T-helper 2 cell treated with Interferon-gamma antibody and Interleukin-4, amounts not matched to agents 5 μg/mL and 100 μg/mL, for 36 hours (primary cell): ENCODE measurements at places on chromosomes 16 and 17.

DNA sequence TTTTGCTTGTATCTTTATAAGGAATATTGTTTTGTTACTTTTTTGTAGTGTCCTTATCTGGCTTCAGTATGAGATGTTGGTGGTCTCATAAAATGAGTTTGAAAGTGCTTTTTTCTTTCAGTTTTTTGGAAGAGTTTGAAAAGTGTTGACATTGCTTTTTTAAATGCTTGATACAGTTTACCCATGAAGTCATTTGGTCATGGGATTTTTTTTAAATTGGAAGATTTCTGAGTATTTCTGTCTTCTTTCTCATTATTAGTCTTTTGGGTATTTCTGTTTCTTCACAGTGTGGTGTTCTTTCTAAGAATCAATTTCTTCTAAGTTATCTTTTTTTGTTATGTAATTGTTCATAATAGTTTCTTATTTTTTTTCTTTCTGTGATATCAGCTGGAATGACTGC lies 15.1 kb downstream of the ZNF267 start:
- H3K27ac ChIP-seq = peak overlapping the region; percentile 62
- DNase-seq = no peak
- H3K27me3 ChIP-seq = no peaks in the 10 kb centered on the region

- H3K27me3 ChIP-seq = no peaks in the 10 kb centered on the region
- DNase-seq = no peak
- no peak overlapping the region for H3K4me3 ChIP-seq
- H3K36me3 ChIP-seq = peaks cover 45% of the 10 kb centered on the region
Measured at GRCh38 chr16:31079342-31079944, 5.2 kb downstream of the ZNF646 start.

DNA sequence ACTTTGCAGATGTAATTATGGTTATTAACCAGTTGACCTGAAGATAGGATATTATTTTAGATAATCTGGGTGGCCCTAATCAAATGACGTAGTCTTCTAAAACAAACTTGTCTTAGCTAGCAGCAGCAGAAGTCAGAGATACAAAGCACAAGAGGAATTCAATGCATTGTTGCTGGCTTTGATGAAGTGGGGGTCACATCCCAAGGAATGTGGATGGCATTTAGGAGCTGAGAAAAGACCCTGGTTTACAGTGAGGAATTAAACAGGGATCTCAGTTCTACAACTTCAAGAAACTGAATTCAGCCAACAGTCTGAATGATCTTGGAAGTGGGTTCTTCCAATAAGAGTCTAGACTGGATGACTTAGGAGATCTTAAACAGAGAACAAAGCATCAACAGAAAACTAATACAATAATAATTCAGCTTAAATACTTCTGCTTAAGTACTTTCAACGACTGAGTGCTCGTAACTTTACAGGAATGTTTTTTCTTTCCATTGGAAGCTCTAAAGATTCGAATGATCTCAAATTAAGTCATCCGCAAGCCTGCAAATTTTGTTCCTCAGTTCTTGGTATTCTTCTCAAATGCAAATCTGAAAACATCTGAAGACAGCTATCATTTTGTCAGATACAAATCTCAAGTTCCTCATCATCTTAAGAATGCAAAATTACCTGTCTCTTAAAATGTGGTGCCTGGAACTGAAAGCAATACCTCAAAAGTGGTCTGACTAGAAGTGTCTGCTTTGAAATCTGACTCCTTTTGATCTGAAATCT lies 3.3 kb downstream of the C16orf46 start:
- H3K4me1 ChIP-seq = peaks cover 5% of the 10 kb centered on the region
- no peak overlapping the region for H3K4me3 ChIP-seq
- DNase-seq = no peak

GRCh38 chr16:9027070-9027799 lies 63.5 kb upstream of the USP7 start:
- no peaks in the 10 kb centered on the region for H3K27me3 ChIP-seq
- H3K36me3 ChIP-seq = no peaks in the 10 kb centered on the region
- no peak for DNase-seq
- no peak overlapping the region for H3K27ac ChIP-seq

- no peak for DNase-seq
- H3K4me3 ChIP-seq = no peak overlapping the region
- H3K36me3 ChIP-seq = peaks cover 45% of the 10 kb centered on the region
Measured at GRCh38 chr17:60468371-60468770, 46.1 kb downstream of the CHCT1 start.

DNA sequence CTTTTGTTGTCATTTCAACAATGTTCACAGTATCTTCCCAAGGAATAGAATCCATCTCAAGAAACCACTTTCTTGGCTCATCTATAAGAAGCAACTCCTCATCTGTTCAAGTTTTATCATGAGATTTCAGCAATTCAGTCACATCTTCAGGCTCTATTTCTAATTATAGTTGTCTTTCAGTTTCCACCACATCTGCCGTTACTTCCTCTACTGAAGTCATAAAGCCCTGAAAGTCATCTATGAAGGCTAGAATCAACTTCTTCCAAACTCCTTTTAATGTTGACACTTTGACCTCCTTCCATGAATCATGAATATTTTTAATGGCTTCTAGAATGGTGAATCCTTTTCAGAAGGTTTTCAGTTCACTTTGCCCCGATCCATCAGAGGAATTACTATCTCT lies 102.1 kb downstream of the CDH13 start:
- H3K27me3 ChIP-seq = peaks cover 10% of the 10 kb centered on the region
- H3K36me3 ChIP-seq = no peaks in the 10 kb centered on the region
- DNase-seq = no peak
- peak overlapping the region; percentile 38 for H3K27ac ChIP-seq
- H3K4me1 ChIP-seq = peaks cover 5% of the 10 kb centered on the region

GRCh38 chr16:81863630-81864352 lies 84.7 kb downstream of the PLCG2 start:
- no peaks in the 10 kb centered on the region for H3K36me3 ChIP-seq
- no peak overlapping the region for H3K4me3 ChIP-seq
- DNase-seq = no peak
- H3K4me1 ChIP-seq = no peaks in the 10 kb centered on the region
- H3K27ac ChIP-seq = no peak overlapping the region

DNA sequence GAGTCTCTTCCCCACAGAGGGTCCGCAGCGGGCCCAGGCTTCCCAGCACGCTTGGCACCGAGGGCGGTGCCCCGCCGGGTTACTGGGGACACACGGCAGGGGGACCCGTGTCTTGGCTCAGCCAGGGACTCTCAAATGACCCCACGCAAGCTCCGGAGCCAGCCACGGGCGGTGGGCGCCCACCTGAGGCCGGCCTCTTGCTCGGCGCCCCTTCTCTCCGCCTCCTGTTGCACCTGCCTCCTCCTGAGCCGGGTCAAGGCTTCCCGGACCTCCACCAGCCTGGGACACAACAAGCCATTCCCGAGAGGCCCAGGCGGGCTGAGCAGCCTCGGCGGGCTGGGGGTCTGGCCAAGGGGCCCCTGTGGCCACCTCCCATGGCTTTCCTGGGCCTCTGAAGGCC lies 1.7 kb downstream of the CCDC154 start:
- H3K4me1 ChIP-seq = no peaks in the 10 kb centered on the region
- no peak overlapping the region for H3K4me3 ChIP-seq
- no peak overlapping the region for H3K27ac ChIP-seq
- H3K27me3 ChIP-seq = no peaks in the 10 kb centered on the region
- no peaks in the 10 kb centered on the region for H3K36me3 ChIP-seq

DNA sequence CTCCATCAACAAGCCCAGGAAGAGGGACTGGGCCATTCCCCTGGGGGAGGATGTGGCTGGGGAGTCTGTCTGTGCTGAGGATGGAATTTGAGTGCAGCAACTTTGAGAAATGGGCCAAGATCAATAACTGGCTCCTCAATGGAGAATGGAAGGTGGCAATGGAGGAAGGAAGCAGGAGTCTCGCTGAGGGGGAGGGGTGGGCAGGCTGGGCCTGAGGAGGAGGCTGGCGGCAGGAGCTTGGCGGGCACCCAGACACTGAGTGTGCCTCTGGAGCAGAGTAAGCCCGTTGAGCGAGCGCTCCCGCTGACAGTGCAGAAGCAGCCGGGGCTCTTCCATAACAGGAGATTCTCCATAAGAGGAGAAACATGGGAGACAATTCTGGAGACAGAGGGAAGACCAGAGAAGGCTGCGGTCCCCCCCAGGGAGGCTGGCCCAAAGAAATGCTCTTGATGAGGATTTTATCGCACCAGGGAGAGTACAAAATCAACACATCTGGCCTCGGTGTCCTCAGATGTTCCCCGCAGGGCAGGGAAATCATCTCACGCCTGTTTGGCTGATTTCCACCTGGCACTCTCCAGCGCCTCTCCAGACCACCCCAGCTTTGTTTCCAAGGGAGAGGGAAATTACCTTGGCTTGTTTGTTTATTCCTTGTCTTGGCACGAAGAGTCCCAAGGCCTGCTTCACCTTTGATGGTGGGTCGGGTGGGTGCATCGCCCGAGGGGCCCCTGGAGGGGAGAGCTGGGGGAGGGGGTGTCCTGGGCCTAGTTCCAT lies 2.8 kb upstream of the MMP15 start:
- H3K4me3 ChIP-seq = no peak overlapping the region
- peaks cover 14% of the 10 kb centered on the region for H3K27me3 ChIP-seq
- peak overlapping the region; percentile 62 for H3K27ac ChIP-seq
- no peak for DNase-seq
- peaks cover 2% of the 10 kb centered on the region for H3K36me3 ChIP-seq

GRCh38 chr17:9833922-9834321 lies 8.2 kb downstream of the GLP2R start:
- H3K27ac ChIP-seq = no peak overlapping the region
- H3K4me1 ChIP-seq = no peaks in the 10 kb centered on the region
- no peak for DNase-seq
- no peaks in the 10 kb centered on the region for H3K27me3 ChIP-seq
- H3K36me3 ChIP-seq = no peaks in the 10 kb centered on the region
- no peak overlapping the region for H3K4me3 ChIP-seq

- no peak overlapping the region for H3K27ac ChIP-seq
- no peaks in the 10 kb centered on the region for H3K36me3 ChIP-seq
- DNase-seq = no peak
Measured at GRCh38 chr16:57637424-57637823, 9.0 kb downstream of the ADGRG1 start.

- H3K4me3 ChIP-seq = no peak overlapping the region
- H3K27ac ChIP-seq = no peak overlapping the region
- H3K4me1 ChIP-seq = peaks cover 3% of the 10 kb centered on the region
- H3K27me3 ChIP-seq = peaks cover 15% of the 10 kb centered on the region
Measured at GRCh38 chr17:61617330-61617729, 26.3 kb upstream of the NACA2 start.

DNA sequence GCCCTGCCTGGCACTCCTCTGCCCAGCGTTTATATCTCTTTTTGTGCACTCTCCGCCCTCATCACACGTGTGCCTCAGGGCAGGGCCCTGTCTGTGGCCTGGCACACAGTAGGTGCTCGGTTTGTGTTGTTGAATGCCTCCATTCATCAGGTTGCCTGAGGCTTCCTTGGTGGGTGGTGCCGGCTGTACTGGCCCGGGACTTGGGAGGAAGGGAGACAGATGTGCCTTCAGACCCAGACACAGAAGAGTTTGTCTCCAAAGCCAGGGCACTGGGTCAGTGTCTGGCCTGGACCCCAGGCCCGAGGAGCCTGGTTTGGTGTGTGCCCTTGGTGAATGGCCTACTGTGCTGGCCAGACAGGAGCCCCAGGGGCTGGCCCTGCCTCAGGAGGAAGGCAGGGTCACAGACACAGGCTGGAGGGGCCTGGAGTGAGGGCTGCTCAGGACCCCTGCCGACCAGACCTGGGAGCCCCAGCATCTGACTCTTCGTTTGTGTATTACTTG lies 71.6 kb downstream of the RAI1 start:
- peaks cover 2% of the 10 kb centered on the region for H3K36me3 ChIP-seq
- H3K4me1 ChIP-seq = peaks cover 43% of the 10 kb centered on the region
- no peaks in the 10 kb centered on the region for H3K27me3 ChIP-seq
- H3K4me3 ChIP-seq = peak overlapping the region; percentile 97
- H3K27ac ChIP-seq = peak overlapping the region; percentile 97
- no peak for DNase-seq

- H3K36me3 ChIP-seq = peaks cover 29% of the 10 kb centered on the region
- no peaks in the 10 kb centered on the region for H3K4me1 ChIP-seq
- no peak for DNase-seq
- peak overlapping the region; percentile 58 for H3K27ac ChIP-seq
Measured at GRCh38 chr17:77502626-77503292, 362.0 kb downstream of the SEC14L1 start.

DNA sequence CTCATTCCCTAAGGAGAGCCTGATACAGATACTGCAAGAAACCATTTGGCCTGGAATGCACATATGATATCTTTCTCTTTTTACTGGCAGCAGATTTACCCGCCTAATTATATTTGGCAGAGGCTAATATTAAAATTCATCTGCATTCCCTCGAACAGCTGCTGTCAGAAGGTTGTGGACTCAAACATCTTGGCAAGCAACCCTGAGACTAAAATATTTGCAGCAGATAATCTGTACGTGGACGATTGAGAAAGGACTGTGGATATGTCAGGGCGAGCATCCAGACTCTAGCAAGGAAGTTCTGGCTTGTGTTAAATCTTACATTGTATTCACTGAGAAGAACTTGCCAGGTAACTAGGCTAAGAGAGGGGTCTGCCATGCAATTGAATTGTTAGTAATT lies 65.2 kb downstream of the SNX20 start:
- no peak overlapping the region for H3K4me3 ChIP-seq
- no peak for DNase-seq
- no peak overlapping the region for H3K27ac ChIP-seq
